ENCODE measurements at places on chromosomes 4 and X.

- no peak overlapping the region for H3K4me3 ChIP-seq
- no peaks in the 10 kb centered on the region for H3K27me3 ChIP-seq
- DNase-seq, result no peak
- H3K36me3 ChIP-seq, result peaks cover 43% of the 10 kb centered on the region
- H3K27ac ChIP-seq, result no peak overlapping the region
- peaks cover 3% of the 10 kb centered on the region for H3K4me1 ChIP-seq
Measured at GRCh38 chr4:125421547-125421946, 106.8 kb downstream of the FAT4 start.

- DNase-seq, result no peak
- H3K4me1 ChIP-seq, result peaks cover 2% of the 10 kb centered on the region
- no peaks in the 10 kb centered on the region for H3K27me3 ChIP-seq
- no peaks in the 10 kb centered on the region for H3K36me3 ChIP-seq
- H3K4me3 ChIP-seq, result no peak overlapping the region
Measured at GRCh38 chr4:180769791-180770190, 1473.4 kb upstream of the TENM3 start.

- no peak overlapping the region for H3K4me3 ChIP-seq
- H3K27me3 ChIP-seq, result peaks cover 10% of the 10 kb centered on the region
- H3K36me3 ChIP-seq, result no peaks in the 10 kb centered on the region
- H3K4me1 ChIP-seq, result peaks cover 2% of the 10 kb centered on the region
- no peak for DNase-seq
Measured at GRCh38 chrX:7074148-7074907, 73.2 kb upstream of the STS start.

GRCh38 chrX:74438764-74439163 is 17.5 kb downstream of the SLC16A2 start:
- no peak overlapping the region for H3K4me3 ChIP-seq
- no peaks in the 10 kb centered on the region for H3K27me3 ChIP-seq
- no peaks in the 10 kb centered on the region for H3K4me1 ChIP-seq
- H3K36me3 ChIP-seq, result no peaks in the 10 kb centered on the region
- DNase-seq, result no peak

DNA sequence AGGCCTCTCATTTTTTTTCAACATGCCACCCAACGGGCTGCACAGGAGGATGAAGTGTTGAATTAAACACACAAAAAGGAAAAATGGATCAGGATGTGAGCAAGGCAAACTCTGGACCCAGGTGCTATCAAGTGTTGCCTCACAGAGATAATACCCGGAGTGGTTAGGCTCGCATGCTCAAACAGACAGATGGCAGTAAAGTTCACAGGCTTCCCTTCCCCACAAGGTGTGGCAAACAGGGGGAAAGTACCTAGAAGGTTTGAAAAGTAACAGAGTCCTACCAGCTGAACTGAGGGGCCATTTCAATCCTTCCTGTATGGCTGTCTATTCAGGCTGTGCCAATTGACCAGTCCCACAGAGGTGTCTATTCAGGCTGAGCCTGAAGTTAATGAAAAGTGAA is 123.9 kb upstream of the GC start:
- H3K27ac ChIP-seq, result no peak overlapping the region
- no peaks in the 10 kb centered on the region for H3K4me1 ChIP-seq
- H3K4me3 ChIP-seq, result no peak overlapping the region

GRCh38 chr4:41181037-41181436 is 33.3 kb downstream of the APBB2 start:
- peaks cover 21% of the 10 kb centered on the region for H3K4me1 ChIP-seq
- H3K4me3 ChIP-seq, result no peak overlapping the region
- no peak for DNase-seq
- no peaks in the 10 kb centered on the region for H3K36me3 ChIP-seq
- no peaks in the 10 kb centered on the region for H3K27me3 ChIP-seq

DNA sequence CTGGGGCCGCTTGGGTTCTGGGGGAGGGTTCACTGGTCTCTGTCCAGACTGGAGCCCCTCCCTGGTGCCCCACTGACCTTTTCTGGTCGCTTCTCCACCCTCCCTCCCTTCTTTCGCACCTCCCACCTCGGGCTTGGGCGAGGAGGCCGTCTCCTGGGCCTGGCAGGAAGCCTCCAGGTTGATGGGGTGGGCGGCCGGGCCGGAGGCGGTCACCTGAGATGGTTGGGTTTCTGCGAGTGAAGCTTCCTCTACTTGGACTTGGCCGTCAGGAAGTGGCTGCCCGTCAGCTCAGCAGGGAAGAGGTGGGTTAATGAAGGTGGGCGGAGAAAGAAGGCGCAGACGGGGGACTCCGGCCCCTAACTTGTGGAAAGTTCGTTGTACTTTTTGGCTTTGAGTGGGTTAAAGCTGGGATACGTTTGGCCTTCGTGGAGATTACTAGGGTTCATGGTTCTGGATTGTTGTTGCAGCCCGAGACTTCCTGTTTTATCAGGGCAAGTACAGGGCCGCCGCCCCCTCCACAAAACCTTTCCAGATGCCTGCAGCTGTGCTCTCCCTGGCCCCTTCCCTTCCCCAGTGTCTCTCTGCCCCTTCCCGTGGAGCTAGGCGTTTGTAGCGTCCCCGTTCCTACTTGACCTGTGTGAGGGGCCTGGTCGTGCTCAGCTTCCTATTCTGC is 1.2 kb downstream of the AKAP17A start:
- peak overlapping the region; percentile 85 for H3K27ac ChIP-seq
- H3K4me1 ChIP-seq, result peaks cover 10% of the 10 kb centered on the region
- no peaks in the 10 kb centered on the region for H3K27me3 ChIP-seq
- peak; percentile 48 for DNase-seq
- peak overlapping the region; percentile 97 for H3K4me3 ChIP-seq

- H3K36me3 ChIP-seq, result no peaks in the 10 kb centered on the region
- no peak overlapping the region for H3K4me3 ChIP-seq
- no peaks in the 10 kb centered on the region for H3K4me1 ChIP-seq
- no peak for DNase-seq
- H3K27me3 ChIP-seq, result no peaks in the 10 kb centered on the region
- no peak overlapping the region for H3K27ac ChIP-seq
Measured at GRCh38 chr4:97500423-97500822, 642.9 kb downstream of the STPG2 start.

GRCh38 chr4:139876337-139876941 is 210.8 kb downstream of the MGST2 start:
- no peak overlapping the region for H3K27ac ChIP-seq
- DNase-seq, result no peak
- no peak overlapping the region for H3K4me3 ChIP-seq
- H3K27me3 ChIP-seq, result no peaks in the 10 kb centered on the region
- peaks cover 5% of the 10 kb centered on the region for H3K36me3 ChIP-seq

DNA sequence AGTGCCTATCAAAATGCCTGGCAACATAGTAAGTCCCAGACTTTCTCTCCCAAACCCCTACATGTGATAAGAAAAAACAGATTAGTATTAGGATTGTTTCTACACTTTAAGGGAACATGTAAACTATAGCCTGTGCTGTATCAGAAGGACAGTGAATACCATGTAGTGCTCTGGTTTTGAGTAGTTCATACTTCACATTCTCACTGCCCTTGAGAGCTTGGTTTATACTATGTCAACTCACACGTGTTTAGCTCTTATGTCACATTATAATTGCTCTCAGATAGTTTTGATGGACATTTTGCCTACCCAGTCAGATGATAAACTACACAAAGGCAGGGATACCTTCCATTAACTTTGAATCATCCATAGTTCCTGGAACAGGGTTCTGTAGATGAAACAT is 58.0 kb upstream of the PGRMC2 start:
- H3K27me3 ChIP-seq, result no peaks in the 10 kb centered on the region
- H3K36me3 ChIP-seq, result no peaks in the 10 kb centered on the region
- H3K4me3 ChIP-seq, result no peak overlapping the region
- no peak overlapping the region for H3K27ac ChIP-seq

GRCh38 chr4:154084864-154085263 is 296.0 kb upstream of the SFRP2 start:
- no peak overlapping the region for H3K4me3 ChIP-seq
- no peaks in the 10 kb centered on the region for H3K4me1 ChIP-seq
- H3K36me3 ChIP-seq, result no peaks in the 10 kb centered on the region
- H3K27ac ChIP-seq, result no peak overlapping the region

DNA sequence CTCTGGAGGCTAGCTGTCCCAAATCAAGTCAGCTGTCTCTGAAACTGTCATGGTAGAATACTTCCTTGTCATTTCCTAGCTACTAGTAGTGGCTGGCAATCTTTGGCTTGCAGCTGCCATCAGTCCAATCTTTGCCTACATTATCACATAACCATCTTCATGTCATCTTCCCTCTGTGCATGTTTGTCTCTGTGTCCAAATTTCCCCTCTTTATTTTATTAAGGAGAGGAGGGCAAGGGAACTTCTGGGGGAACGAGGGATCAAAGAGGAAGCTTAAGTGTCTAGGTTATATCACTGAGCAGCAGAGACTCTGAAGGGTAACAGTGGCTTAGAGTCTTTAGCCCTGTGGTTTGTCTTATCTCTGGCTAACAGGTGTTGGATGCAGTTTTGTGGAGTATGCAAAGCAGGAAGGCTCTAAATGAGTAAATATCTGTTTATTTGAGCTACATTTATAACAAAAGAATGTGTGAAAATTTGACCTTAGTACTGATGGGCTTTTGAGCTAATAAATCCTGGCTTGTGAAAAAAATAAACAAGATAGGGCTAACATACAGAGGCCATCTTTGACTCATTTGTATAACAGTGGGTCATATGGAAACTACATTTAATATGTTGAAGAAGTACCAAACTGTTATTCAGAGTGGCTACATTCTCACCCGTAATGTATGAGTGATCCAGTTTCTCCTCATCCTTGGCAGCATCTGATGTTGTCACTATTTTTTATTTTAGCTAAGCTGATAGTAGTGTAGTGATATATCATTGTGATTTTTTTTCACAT is 49.4 kb upstream of the ENOX2 start:
- H3K4me3 ChIP-seq, result no peak overlapping the region
- H3K27ac ChIP-seq, result no peak overlapping the region
- DNase-seq, result no peak
- H3K4me1 ChIP-seq, result no peaks in the 10 kb centered on the region
- peaks cover 7% of the 10 kb centered on the region for H3K27me3 ChIP-seq

DNA sequence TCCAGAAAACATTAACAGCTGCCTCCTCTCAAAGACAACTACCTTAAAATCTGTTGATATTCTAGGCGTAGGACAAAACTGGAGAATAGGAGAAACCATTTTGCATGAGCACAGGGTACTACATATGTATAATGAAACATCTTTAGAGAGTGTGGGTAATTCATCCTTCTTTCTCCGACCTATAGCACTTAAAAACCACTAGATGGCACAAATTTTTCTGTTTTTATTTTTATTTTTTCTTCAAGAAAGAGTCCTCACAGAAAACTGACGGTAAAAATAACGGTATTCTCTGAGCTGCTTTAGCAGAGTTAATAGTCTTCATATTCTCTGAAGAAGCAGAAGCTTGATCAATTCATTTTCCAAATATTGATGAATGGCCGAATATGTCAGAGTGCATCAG is 14.6 kb downstream of the SMIM31 start:
- H3K36me3 ChIP-seq, result no peaks in the 10 kb centered on the region
- no peak for DNase-seq
- no peaks in the 10 kb centered on the region for H3K27me3 ChIP-seq

GRCh38 chr4:186227744-186228513 is 622 bp downstream of the KLKB1 start:
- H3K4me1 ChIP-seq, result no peaks in the 10 kb centered on the region
- H3K27ac ChIP-seq, result no peak overlapping the region
- no peaks in the 10 kb centered on the region for H3K36me3 ChIP-seq
- no peak for DNase-seq
- H3K27me3 ChIP-seq, result no peaks in the 10 kb centered on the region
- no peak overlapping the region for H3K4me3 ChIP-seq

DNA sequence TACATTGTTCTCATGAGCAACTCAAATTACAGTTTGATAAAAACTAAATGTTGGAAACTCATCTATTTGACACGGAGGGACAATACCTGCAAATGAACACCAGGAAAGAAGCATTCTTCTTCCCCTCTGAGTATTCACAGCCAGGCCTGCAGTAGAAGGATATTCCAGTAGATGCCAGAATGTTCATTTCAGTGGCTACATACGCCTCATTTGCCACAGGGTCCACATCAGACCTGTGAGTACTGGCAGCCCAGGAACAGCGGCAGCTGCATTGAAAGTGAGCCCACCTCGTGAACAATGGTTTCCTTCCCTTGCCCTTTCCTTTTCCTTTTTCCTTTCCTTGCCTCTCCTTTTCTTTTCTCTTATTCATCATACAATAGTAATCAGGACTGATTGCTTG is 81.1 kb upstream of the NEIL3 start:
- no peak overlapping the region for H3K4me3 ChIP-seq
- no peaks in the 10 kb centered on the region for H3K27me3 ChIP-seq
- no peak overlapping the region for H3K27ac ChIP-seq
- no peak for DNase-seq
- no peaks in the 10 kb centered on the region for H3K36me3 ChIP-seq

DNA sequence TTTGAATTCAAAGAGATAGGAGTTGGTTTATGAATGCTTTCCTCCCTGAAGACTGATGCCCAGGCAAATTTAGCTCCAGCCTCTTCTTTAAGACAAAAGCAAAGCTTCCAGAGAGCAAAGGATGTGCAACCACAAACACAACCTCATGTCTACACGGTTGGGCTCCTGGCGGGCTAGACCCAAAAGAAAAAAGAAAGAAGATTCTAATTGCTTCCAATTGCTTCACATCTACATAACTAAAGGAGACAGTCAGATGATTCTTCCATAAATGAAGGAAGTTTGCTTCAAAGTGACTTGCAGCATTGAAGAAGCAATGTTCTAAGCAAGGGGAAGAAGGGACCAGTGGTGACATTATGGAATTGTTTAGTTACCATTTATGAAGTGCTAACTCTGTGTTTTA is 1603.0 kb upstream of the TENM3 start:
- H3K36me3 ChIP-seq, result no peaks in the 10 kb centered on the region
- DNase-seq, result no peak
- H3K4me3 ChIP-seq, result no peak overlapping the region
- H3K4me1 ChIP-seq, result peaks cover 3% of the 10 kb centered on the region
- H3K27ac ChIP-seq, result no peak overlapping the region

- H3K36me3 ChIP-seq, result no peaks in the 10 kb centered on the region
- no peak for DNase-seq
- no peak overlapping the region for H3K27ac ChIP-seq
- peaks cover 10% of the 10 kb centered on the region for H3K27me3 ChIP-seq
- H3K4me3 ChIP-seq, result no peak overlapping the region
- no peaks in the 10 kb centered on the region for H3K4me1 ChIP-seq
Measured at GRCh38 chrX:118178450-118178849, 61.8 kb upstream of the KLHL13 start.
